Activated naive CD4-positive, alpha-beta T cell (primary cell): ENCODE measurements at places on chromosomes 11 and 22.

- peak; percentile 14 for DNase-seq
Measured at GRCh38 chr11:61776561-61777075, 15.8 kb downstream of the TMEM258 start.

GRCh38 chr22:47927648-47928210, 1165.3 kb downstream of the TBC1D22A start:
- no peak for DNase-seq

GRCh38 chr11:117143390-117143789, 697 bp upstream of the PAFAH1B2 start:
- DNase-seq: no peak

- no peak for DNase-seq
Measured at GRCh38 chr11:358129-358800, 11.0 kb upstream of the B4GALNT4 start.

GRCh38 chr11:46489656-46490560, 98.3 kb upstream of the CHRM4 start:
- no peak for DNase-seq

- DNase-seq: no peak
Measured at GRCh38 chr11:35619855-35620640, 1.8 kb downstream of the FJX1 start.

- no peak for DNase-seq
Measured at GRCh38 chr11:129443276-129443675, 67.6 kb downstream of the BARX2 start.

DNA sequence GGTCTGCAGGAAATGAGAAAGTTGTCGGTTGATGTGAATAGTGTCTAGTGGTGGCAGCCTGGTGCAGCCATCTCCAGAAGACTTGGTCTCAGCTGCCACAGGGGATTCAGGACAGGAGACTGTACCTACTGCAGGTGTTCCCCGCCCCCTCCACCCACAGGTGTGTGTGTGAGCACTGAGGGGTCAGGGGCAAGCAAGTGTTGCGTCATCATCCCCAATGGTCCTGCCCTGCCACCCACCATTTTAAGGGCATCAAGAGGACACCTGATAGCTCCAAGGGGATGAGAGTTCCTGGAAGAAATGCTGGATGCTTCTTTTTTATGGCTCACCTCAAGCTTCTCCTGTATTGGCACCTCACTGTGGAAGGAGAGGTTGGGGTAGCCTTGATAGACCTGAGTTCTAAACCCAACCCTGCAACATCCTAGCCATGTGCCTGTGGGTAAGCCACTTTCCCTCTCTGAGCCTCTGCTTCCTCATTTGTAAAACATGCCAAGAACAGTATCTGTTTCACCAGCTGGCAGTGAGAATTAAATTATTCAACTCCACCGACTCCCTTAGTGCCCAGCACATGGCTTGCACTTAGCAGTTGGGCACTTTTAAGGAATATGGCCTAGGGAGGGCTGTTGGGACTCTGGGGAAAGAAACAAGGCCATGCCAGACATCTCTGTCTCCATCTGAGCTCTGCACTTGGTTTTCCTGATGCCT, 6.1 kb downstream of the C11orf91 start:
- DNase-seq: no peak

- DNase-seq: no peak
Measured at GRCh38 chr11:23021287-23021863, 161.1 kb upstream of the CCDC179 start.

DNA sequence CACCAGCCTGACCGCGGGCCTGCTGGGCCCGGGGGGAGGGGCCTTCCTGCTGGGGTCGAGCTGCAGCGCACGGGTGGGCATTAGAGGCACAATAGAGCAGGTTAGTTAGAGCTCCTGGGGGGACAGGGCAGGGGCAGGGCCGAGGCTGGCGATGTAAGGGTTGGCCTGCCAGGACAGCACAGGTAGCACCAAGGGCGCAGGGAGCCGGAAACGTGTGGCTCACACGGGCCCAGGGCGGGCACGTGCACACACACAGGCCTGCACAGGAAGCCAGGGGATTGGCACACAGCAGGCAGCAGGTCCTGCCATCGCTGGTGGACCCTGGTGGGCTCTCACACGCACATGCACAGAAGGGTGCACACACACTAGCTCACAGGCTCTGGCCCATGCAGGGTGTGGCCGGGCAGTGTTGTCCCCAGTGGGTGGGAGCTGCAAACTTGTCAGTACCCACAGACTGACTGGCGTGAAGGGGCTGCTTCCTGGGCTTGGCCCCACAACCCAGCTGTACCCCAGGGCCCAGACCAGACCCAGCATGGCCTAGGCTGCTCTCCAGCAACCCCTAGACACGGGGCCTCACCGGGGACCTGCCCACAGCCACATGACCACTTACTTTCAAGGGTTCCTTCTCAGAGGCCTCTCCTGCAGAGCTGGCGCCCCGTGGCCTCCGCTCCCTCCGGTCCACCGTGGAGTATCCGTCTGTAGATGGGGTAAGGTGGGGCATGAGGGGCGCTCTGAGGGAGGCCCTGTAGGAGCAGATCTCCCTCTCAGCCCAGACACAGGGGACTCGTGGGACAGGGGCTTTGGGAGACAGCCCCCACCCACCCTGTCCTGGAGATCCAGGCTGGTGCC, 29.9 kb upstream of the TXNRD2 start:
- no peak for DNase-seq
